ENCODE measurements at places on chromosomes 3 and 15.

DNA sequence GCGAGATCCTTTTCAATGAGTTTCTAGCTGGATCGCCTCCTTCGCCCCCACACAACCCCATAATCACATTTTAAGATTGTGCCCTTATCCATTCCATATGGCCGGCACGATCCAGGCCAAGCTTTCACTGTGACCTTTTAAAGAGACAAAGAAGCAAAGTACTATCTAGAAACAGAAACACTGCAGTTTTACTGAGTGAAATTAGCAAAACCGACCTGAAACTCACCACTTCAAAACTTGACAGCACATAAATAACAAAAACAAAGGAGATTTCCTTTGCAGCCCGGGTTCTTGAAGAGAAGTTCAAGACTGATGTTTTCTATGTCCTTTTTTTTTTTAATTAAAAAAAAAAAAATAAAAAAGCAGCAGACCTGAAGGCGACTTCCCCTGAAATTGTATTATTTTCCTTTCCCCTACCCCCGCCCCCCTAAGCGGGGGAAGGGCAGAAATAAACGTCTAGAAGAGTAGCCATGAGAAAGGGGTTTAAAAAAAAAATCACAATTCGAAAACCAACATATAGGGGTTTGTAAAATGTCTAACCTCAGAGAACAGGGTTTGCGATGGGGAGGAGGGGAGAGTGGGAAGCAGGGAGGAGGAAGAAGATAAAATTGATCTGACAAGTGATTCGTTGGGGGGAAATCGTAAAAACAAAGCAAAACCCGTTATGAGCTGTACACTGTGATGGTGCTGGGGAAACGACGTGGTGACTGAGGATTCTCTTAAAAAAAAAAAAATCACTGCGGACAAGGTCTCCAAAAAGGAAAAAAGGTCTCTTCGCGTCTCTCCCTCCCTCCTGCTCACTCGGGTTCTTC is 1.5 kb downstream of the SATB1 start:
- DNase-seq: peak; percentile 31

- DNase-seq: no peak
These were observed 27.6 kb downstream of the SLC4A7 start for GRCh38 chr3:27456554-27456953.

- no peak for DNase-seq
These were observed 488.8 kb downstream of the FOXP1 start for GRCh38 chr3:71094658-71095209.

- DNase-seq: no peak
These were observed 29.8 kb downstream of the ALS2CL start for GRCh38 chr3:46663591-46664135.

DNA sequence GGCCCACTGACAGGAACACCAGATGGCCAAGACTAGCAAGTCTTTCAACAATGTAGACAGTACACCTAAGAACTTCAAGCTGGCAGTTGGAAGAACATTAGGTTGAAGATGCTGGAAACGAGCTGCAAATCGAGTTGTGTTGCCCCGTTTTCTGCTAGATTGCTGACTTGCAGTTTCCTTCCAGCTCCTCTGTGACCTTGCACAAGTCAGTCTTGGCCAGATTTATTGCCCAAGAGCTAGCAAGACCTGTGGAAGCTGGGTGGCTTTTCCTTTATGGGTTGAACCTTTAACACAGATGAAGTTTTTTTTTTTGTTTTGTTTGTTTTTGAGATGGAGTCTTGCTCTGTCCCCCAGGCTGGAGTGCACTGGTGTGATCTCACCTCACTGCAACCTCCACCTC is 2.9 kb upstream of the RBM6 start:
- no peak for DNase-seq

GRCh38 chr3:126692858-126693257 is 11.2 kb upstream of the CHCHD6 start:
- no peak for DNase-seq

- peak; percentile 51 for DNase-seq
These were observed 3.2 kb upstream of the ATP13A3 start for GRCh38 chr3:194489736-194490612.

- DNase-seq: no peak
These were observed 107.1 kb upstream of the LINGO1 start for GRCh38 chr15:77739591-77740378.

DNA sequence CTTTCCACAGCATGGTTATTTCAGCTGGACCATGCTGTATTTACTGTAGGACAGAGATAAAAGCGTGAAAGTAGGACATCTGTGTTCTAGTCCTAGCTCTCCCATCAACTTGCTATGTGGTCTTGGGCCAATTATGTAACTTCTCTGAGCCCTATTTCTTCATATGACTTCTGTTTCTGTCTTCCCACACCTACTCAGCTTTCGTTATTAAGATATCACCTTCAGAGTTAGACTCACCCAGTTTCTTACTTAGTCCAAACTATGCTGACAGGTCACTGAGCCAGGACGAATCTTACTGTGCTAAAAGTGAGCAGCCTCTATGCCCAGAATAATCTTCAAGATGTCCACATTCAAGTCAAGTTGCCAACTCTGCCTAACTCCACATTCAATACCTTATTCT is 283.7 kb downstream of the IL5RA start:
- no peak for DNase-seq

DNA sequence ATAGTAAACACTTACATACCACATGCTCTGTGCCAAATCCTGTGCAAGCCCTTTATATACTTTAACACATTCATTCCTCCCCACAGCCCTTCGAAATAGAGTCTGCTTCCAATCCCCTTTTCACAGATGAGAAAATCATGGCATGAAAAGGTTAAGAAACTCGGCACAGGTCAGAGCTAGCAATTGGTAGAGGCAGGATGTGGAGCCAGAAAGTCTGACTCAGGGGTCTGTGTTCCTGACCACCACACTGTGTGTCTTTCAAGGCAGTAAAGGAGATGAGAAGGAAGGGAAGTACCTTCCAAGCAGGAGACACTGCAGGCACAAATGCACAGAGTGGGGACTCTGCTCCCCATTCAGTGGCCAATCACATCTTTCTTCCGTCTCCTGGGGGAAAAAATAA is 61.1 kb downstream of the SCN11A start:
- DNase-seq: peak; percentile 39

DNA sequence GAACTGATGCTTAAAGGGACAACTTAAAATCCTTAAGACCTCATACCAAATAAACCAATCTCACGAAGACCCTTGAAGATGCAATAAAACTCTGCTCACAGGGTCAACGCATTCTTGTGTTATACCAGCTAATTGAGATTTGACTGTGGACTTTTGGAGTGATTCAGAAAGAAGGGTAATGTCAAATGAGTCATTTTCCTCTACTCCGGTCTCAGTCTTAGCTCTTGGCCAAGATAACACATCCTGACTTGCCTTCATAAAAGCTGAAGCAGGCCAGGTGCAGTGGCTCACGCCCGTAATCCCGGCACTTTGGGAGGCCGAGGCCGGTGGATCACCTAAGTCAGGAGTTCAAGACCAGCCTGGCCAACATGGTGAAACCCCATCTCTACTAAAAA is 3.8 kb downstream of the PKM start:
- DNase-seq: peak; percentile 87

DNA sequence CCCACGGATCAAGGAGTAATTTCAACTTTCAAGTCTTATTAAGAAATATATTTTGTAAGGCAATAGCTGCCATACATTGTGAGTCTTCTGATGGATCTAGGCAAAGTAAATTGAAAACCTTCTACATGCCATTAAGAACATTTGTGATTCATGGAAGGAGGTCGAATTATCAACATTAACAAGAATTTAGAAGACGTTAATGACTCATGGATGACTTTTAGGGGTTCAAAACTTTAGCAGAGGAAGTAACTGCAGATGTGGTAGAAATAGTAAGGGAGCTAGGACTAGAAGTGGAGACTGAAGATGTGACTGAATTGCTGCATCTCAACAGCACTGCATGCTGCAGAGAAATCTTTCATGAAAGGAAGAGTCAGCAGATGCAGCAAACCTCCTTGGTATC is 48.1 kb upstream of the DCUN1D1 start:
- peak; percentile 39 for DNase-seq

DNA sequence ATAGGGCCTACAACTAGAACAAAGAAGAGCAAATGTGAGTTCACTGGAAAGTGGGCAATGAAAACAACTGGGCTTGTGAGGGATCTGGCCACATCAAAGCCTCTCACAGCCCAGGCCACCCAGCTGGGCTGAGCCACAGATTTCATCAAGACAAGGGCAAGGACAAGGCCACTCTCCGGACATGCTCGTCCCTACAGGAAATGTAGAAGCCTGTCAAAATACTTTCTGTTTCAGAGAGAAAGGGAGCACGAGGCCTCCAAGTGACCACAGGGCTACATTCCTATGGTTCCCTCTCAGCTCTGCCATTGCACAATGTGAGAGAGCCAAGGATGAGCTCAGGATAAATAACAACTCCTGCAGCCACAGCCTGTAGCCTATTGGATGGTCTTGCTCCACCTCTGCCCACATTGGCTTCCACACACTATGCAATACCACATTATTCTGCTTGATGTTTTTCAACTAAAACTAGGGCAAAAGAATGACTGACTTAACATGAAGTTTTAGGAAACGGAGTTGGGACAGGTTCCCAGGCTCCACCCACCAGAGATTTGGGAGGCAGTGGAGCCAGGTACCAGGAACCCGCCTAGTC is 12.1 kb downstream of the TBC1D2B start:
- DNase-seq: peak; percentile 99

DNA sequence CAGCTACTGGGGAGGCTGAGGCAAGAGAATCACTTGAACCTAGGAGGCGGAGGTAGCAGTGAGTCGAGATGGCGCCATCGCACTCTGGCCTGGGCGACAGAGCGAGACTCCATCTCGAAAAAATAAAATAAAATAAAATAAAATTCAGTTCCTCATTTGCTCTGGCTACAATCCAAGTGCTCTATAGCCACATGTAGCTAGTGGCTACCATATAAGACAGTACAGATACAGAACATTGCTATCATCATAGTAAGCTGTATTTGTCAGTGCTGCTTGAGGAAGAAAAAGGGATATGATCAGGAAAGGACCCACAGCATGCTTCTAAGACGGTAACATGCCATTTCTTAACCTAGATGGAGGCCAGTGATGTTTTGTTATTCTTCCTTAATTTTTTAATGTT is 88.7 kb upstream of the CDAN1 start:
- DNase-seq: no peak

DNA sequence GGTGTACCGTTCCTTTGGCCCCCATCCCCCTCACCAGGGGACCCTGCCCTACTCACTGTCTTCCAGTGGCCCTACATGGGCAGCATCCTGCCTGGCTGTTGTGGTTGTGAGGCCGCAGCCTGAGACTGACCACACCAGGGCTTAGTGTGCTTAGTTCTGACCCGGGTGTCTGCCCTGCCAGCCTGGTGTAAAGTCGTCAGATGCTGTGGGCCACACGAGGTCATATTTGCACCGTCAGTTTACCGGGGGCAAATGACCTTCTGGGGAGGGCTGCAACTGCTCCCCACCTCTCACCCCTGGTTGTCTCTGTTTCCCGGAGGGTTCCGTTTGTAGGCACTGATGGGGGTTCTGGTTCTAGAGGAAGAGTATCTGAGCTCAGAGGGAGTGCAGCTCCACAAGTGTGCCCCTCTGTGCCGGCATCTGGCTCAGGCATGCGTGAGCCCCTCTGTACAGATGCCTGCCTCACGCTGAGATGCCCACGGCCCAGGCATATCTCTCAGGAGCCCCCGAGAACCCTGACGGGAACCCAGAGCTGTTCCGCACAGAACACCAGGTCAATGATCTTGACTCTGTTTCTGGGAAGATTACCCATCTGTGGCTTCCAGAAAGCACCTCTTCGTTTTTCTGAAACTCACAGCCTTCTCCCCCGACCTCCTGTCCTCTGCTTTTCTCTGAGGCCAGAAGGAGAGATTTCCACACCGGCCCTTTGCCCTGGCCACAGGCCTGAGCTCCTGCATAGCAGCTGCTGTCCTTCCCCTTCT is 19.2 kb downstream of the KLF13 start:
- no peak for DNase-seq

- no peak for DNase-seq
These were observed 81.3 kb downstream of the MTHFS start for GRCh38 chr15:79815468-79815867.

- DNase-seq: no peak
These were observed 33.9 kb downstream of the GRK7 start for GRCh38 chr3:141796889-141797781.

DNA sequence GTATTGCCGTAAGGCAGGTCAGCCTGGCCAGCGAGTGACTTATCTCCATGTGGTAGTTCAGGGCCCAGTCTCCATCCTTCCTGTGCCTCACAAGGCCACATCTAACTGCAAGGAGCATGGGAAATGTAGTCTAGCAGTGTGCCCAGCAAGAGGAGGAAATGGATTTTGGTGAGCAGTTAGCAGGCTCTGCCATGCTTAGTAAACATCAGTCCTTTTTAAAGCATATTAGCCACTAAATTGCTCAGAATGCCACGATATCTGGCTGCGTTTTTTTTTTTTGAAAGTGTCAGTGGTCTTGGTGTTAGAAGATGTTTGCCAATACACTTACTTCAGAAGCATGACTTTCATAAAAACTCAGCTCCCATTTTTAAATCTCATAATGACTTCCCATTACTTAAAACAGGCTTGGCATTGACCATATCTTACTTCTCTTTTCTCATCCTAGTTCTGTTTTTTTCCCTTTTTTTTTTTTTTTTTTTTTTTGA is 470.2 kb upstream of the TPRG1 start:
- no peak for DNase-seq

GRCh38 chr15:46714950-46715349 is 1002.4 kb upstream of the SEMA6D start:
- DNase-seq: no peak

DNA sequence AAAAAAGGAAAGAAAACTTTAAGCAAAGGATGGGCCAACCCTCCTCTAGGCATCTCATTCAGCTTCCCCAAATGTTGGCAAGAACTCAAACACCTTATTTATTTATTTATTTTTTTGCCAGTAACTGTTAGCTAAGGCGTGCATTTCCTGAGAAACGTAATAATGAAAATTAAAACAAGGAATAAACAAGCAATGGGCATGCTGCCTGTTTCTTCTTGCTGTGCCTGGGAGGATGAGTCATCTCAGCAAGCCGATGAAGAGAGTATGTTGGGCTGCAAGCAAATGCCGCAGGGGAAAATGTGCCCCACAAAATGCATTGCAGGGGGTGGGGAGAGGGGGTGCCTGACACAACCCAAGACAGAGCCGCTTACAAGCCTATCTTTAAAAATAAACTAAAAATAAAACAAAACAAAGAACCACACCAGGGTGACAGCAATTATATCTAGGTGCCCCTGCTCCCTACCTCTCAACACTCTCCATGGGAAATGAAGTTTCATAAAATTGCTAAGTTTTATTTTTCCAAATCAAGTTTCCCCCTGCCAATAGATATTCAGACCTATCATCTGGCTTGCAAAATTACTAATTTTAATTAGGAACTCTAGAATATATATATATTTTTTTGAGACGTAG is 40.3 kb downstream of the EIF4E3 start:
- DNase-seq: peak; percentile 84

DNA sequence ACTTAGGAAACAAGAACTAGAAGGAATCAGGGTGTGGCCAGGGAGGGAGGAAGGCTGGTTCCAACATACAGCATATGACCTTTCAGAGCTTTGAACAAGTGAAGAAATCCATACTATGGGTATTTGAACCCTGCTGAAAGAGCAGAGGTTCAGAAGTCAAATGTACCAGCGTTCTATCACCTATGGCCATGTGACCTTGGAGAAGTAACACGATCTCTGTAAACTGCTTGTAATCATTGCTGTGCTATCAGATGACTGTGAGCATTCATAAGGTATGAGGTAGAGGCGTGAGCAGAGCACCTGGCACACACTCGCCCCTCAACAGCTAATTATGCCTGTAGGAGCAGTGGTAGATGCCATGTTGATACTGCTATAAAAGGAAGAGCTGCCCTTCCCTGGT is 55.2 kb downstream of the KLHL6 start:
- no peak for DNase-seq

- no peak for DNase-seq
These were observed 3.0 kb downstream of the TSC22D2 start for GRCh38 chr3:150411106-150411460.

- DNase-seq: no peak
These were observed 308.6 kb upstream of the ATP11B start for GRCh38 chr3:182484682-182485081.
